GM12878 (cell line): ENCODE measurements at places on chromosomes 1 and 21. TPM values are rescaled to one million over a fixed set of nuclear protein-coding genes. Genes with fewer than 3 reads are reported as not detected.

DNA sequence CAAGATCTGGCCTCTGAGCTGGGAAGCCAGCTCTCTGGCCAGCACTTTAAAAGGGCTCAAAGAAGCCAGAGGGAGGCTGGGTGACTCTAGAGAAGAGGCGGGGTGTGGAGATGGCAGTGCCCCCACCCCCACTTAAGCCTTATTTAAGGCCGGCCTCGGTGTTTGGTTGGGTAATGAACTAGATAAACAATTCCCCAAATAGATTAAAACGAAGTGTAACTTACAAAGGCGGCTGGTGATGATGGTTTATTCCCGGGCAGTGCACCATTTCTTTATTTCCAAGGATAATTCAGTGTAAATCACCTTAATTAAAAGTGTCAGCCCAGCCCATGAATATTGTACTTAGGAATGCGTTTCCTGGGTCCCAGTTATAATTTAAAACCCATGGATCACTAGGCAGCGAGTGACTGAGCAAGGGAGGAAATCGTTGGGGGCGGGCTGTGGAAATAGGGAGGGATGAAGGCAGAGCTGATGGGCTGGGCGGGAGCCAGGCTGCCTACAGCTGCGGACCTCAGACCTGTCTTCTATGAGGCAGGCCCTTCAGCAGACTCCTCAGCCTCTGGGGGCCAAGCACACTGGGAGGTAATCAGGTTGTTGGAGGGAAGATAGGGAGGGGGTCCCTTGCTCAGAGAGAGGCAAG is 54.9 kb downstream of the TMEM53 start:
- H3K4me1 ChIP-seq, result no peaks in the 10 kb centered on the region
- no peak overlapping the region for H3K27ac ChIP-seq
- H3K27me3 ChIP-seq, result no peaks in the 10 kb centered on the region; the same call in none of the 2 replicates
- no peaks in the 10 kb centered on the region for H3K36me3 ChIP-seq
- no peak overlapping the region for H3K4me3 ChIP-seq
- DNase-seq, result no peak

- no peak overlapping the region for H3K4me3 ChIP-seq
- no peaks in the 10 kb centered on the region for H3K27me3 ChIP-seq
These were observed 123.9 kb downstream of the PTBP2 start for GRCh38 chr1:96845464-96845863.

- H3K27ac ChIP-seq, result no peak overlapping the region
- H3K4me1 ChIP-seq, result no peaks in the 10 kb centered on the region
- H3K36me3 ChIP-seq, result no peaks in the 10 kb centered on the region
- no peaks in the 10 kb centered on the region for H3K27me3 ChIP-seq
- H3K4me3 ChIP-seq, result no peak overlapping the region
- no peak for DNase-seq
These were observed 178.1 kb upstream of the NFIA start for GRCh38 chr1:60904099-60904851.

- DNase-seq, result no peak
- H3K36me3 ChIP-seq, result peaks cover 3% of the 10 kb centered on the region; the same call in 1 of the 2 replicates
- H3K4me3 ChIP-seq, result no peak overlapping the region
- peaks cover 10% of the 10 kb centered on the region for H3K4me1 ChIP-seq
- peak overlapping the region; percentile 0; the same call in 1 of the 2 replicates for H3K27ac ChIP-seq
- no peaks in the 10 kb centered on the region for H3K27me3 ChIP-seq
These were observed 48.9 kb downstream of the INKA2 start for GRCh38 chr1:111690306-111690617.

- H3K4me1 ChIP-seq, result no peaks in the 10 kb centered on the region
- DNase-seq, result no peak
- H3K27ac ChIP-seq, result no peak overlapping the region
These were observed 17.8 kb upstream of the PGM1 start for GRCh38 chr1:63575340-63575826.

Gene CYP2J2
- 0.08 and 0.15 TPM in 2 replicates for total RNA-seq
